Endothelial cell of umbilical vein (primary cell): ENCODE measurements at places on chromosomes 13 and 19.

GRCh38 chr13:111117961-111118360 lies 2.9 kb downstream of the ARHGEF7 start:
- DNase-seq = no peak

GRCh38 chr19:58572026-58572817 lies 913 bp downstream of the MZF1 start:
- no peak for DNase-seq

GRCh38 chr13:87820241-87820640 lies 149.1 kb downstream of the SLITRK5 start:
- no peak for DNase-seq

DNA sequence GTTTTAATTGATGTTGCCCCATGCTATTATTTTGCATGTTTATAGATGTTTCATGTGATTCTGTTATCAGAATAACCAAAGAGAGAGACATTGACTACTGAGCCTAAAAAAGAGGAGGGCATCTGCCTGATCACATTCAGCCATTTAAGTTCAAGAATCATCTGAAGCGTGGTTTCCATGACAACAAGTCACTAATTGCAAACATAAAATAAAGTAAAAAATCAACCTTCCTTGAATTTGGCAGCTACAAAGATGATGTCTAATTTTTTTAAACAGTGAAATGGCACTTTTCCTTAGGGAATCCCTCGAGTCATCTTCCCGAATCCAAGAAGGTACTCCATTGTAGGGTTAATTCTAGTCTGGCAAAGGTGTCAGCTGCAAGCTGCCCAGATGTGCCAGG lies 884.2 kb downstream of the DIAPH3 start:
- DNase-seq = no peak

- peak; percentile 60 for DNase-seq
These were observed 21.8 kb upstream of the KBTBD7 start for GRCh38 chr13:41216160-41216559.

DNA sequence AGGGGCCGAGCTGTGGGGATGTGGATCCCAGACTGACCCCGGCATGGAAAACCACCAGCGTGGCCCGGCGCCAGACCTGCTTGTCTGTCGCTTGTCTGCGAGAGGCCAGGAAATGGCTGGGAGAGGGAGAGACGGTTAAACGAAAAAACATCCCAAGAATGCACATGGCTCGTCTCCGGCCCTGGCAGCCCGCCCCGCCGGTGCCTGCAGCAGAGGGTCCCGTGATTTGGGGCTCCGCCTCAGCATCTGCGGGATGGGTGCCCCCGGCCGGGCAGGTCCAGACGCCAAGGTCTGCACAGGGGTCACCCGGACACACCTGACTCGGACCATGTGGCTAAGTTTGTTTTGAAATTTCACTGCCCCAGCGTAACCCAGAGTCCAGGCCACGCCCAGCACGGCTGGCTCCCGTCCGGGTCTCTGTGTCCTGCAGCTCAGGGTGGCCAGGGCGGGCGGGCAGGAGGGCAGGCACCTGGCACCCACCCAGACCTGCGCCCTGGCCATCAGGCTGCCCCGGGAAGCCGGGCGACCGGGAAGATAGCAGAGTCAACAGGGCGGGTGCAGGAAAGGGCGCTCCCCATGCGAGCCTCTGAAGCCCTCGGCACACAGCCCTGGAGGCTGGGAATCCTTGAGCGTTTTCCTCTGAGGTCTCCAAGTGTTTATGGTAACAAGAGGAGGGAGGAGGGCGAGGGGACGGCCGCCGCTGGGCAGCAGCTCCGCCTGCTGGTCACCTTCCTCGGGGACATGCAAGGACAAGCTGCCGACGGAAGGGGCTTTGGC lies 103.2 kb downstream of the GADD45B start:
- DNase-seq = peak; percentile 97

GRCh38 chr13:100637380-100637779 lies 37.2 kb downstream of the TMTC4 start:
- no peak for DNase-seq

DNA sequence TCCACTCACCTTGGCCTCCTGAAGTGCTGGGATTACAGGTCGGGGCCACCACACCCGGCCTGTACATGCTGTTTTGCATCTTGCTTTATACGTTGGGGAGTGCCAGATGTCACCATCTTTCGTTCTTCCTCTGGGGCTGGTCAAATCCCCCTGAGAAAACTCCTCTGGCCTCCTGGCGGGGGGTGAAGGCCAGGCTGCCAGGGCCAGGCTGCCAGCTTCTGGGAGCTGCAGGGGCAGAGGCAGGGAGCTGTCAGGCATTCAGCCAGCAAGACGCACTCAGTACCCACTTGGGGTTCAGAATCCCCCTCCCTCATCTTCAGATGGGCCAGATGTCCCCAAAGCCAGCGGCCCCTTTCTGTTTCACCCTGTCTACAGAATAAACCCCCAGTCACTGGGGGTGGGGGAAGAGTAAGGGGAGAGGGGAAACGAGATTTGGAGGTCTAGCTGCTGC lies 16.1 kb downstream of the ZSWIM9 start:
- DNase-seq = no peak

DNA sequence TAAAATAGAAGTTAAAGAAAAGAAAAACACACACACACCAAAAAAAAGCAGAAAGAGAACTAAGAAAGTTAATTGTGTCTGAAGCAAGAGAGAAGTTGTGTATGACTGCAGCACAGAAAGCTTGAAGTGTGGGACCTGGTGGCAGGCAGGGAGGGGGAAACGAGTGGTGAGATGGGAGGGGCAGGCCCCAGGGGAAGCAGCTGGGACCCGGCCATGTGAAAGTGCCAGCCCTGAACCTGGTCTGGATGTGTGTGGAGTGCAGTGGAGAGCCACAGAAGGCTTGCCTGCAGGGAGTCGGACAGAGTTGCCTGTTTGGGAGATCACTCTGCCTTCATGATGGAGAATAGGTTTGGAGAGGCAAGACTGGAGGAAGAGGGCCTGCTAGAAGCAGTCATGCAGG lies 199.0 kb downstream of the GGACT start:
- no peak for DNase-seq

GRCh38 chr19:7541828-7542443 lies 6.4 kb downstream of the PNPLA6 start:
- no peak for DNase-seq

GRCh38 chr19:34489175-34489574 lies 7.6 kb downstream of the WTIP start:
- DNase-seq = no peak

DNA sequence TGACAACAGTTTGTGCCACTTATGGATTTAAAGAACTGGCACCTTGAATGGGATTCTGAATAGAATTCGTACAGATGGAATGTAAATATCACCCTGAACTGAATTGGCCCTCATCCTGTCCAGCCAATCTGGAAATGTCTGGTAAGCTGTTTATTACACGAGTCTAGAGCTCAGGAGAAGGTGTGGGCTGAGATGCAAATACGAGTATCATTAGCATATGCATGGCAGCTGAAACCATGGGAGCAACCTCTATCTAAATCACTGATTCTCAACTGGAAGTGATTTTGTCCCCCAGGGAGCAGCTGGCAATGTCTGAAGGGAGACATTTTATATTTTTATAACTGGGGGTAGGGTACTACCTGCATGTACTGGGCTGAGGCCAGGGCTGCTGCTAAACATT lies 15.6 kb upstream of the VWA8 start:
- no peak for DNase-seq

- DNase-seq = no peak
These were observed 34.3 kb downstream of the ZNRF4 start for GRCh38 chr19:5489551-5489950.

DNA sequence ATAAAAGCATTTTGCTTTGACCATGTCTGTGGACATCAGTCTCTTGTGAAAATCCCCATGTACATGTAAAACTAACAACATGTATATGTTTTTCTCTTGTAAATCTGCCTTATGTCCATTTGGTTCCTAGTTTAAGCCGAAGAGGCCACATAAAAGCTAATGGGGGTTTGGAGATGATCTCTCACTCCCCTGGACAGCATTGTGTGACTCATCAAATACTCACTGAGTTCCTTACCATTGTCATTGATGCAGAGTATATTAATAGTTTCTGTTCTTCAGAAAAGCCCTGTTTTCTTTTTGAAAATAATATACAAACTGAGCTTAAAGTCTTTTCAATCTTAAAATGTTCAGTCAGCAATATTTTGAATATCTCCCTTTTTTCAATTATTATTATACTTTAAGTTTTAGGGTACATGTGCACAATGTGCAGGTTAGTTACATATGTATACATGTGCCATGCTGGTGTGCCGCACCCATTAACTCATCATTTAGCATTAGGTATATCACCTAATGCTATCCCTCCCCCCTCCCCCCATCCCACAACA lies 536.7 kb upstream of the HTR2A start:
- no peak for DNase-seq

DNA sequence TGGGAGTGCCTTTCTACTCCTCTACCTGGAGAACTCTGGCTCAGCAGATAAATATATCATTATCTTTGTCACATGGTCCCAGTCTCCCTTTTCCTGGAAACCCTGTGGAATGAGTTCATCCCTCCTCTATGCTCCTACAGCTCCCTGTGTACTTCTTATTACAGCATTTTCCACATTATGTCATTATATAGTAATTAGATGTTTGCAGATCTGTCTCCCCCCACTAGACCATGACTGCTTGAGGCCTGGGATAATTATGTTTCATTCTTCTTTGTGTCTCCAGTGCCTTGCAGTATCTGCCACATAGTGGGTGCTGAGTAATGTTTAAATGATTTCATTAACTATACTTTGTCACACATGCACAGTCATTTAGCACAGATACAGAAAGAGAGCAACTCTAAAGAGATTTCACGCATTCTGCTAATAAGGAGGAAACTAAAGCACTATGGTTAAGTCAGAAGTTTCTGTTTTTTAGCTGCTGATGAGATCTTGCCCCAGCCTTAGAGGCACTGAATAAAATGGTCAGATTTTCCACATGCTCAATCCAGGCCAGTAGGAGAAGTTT lies 66.1 kb upstream of the DIAPH3 start:
- DNase-seq = no peak

DNA sequence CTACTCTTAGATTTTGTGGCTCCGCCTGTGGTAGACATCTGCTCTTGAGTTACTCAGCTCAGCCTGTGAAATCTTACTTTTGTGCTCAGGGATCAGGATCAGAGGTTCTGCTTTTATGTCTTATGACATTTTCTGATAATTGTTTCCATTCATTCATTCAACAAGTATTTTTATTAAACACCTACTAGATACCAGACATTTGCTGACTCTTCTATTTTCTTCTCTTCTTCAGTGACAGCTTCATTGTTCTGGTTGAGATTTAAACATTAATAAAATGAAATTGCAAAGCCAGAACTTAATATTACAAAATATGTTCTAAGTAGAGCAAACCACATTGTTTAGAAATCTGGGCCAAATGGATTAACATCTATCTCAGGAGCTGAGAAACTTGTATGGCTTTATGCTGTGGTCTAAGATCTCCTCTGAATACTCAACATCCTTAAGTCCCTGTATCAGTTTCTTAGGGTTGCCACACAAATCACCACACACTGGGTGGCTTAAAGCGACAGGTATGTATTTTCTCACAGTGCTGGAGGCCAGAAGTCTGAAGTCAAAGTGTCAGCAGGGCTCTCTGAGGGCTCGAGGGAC lies 15.8 kb upstream of the MICU2 start:
- no peak for DNase-seq

DNA sequence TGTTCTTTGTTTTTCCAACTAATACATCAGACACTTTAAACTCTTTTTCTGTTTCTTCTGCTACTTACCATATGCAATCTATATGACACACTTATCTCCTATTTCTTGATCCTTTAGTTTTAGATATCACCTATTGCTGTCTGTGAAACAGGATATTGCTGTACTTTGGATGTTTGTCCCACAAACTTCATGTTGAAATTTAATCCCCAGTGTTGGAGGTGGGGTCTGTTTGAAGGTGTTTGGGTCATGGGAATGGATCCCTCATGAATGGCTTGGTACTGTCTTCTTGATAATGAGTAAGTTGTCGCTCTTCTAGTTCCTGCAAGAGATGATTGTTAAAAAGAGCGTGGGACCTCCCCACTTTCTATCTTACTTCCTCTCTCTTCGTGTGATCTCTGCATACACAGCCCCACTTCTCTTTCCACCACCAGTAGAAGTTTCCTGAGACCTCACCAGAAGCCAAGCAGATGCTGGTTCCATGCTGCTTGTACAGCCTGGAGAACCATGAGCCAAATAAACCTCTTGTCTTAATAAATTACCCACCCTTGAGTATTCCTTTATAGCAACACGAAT lies 244.2 kb downstream of the NHLRC3 start:
- DNase-seq = no peak

GRCh38 chr13:43061496-43062280 lies 38.3 kb downstream of the DNAJC15 start:
- DNase-seq = no peak

DNA sequence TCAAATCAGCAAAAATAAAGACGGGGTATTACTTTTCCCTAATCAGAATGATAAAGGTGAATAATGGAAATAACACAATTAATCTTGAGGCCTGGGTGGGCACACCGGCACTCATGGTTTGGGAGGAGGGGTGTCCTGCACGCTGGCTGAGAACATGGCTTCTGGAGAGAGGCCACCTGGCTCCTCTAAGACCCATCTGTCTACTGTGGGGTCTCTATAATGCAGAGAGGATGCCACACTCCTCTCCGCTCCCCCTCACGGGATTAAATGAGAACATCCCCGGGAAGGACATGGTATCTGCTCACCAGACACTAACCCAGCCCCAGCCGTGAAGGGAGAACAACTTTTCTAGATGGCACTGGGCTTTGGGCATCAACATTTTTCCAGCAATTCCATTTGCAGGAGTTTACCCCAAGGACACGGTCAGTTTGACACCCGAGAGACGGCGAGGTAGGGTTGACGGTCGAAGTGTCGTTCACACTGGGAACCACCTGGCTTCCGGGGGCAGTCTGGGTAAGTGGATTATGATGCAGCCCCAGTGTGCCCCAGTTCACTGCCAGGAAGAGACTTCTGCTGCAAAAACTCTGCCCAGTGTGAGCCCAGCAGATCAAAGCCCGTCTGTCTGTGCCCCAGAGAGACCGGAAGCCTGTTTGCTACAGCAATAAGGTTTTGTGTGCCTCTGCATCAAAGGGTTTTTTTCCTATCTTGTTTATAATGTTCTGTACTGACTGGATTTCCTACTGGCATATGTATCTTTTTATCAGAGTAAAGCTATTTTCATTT lies 56.6 kb downstream of the CEBPG start:
- no peak for DNase-seq

- no peak for DNase-seq
These were observed 5.5 kb upstream of the ZNF175 start for GRCh38 chr19:51565583-51565982.

- no peak for DNase-seq
These were observed 1.9 kb downstream of the IFNL1 start for GRCh38 chr19:39297931-39298634.

DNA sequence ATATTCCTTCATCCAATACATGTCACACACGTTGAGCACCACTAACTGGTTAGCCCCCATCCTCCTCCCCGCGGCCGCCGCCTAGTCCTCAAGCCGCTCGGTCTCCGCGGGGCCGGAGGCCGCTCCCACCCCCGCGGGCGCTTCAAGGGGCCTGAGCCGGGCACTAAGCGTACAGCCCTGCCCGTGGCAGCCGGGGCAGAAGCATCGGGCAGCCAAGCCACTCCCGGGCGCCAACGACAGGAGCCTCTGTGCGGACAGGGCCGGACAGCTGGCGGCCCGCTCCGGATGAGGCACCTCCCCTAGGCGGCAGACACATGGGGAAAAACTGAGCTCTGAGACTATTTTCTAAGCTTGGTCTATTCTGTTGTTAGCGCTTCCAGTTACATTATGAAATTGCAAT lies 2.8 kb upstream of the ZNF543 start:
- DNase-seq = no peak

GRCh38 chr13:89832827-89833226 lies 1514.7 kb upstream of the MIR17HG start:
- DNase-seq = no peak

GRCh38 chr13:42808341-42808940 lies 27.1 kb downstream of the FAM216B start:
- no peak for DNase-seq
